ENCODE measurements at places on chromosomes 12 and 14. TPM values are rescaled to one million over a fixed set of nuclear protein-coding genes. Genes with fewer than 3 reads are reported as not detected.

GRCh38 chr12:105949391-105949790 lies 189.4 kb downstream of the NUAK1 start:
- DNase-seq = no peak

Gene AQP2
- total RNA-seq = not detected

- DNase-seq = no peak
Observed at GRCh38 chr12:78778339-78778738, 86.2 kb upstream of the SYT1 start.

Gene ARHGAP9
- total RNA-seq = 125 TPM

- DNase-seq = no peak
Observed at GRCh38 chr14:45891417-45892080, 638.5 kb upstream of the MIS18BP1 start.

DNA sequence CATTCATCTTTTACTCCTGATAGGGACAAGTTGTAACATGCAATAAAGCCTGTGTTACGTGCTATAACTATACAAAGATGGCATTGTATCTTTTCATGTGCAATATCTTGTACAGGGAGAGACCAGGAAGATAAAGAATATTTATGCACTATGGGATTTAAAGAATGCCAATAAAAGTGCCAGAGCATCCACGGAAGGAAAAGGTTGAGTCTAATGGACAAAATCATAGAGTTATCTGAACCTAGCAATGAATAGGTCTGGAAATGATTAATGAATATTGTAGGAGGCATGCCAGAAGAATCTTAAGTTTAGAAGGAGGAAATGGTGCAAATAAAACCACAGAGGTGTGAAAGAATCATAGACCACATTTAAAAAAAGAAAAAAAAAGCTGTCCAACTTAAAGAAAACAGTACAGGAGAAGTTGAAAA lies 263.9 kb downstream of the KCNC2 start:
- no peak for DNase-seq

DNA sequence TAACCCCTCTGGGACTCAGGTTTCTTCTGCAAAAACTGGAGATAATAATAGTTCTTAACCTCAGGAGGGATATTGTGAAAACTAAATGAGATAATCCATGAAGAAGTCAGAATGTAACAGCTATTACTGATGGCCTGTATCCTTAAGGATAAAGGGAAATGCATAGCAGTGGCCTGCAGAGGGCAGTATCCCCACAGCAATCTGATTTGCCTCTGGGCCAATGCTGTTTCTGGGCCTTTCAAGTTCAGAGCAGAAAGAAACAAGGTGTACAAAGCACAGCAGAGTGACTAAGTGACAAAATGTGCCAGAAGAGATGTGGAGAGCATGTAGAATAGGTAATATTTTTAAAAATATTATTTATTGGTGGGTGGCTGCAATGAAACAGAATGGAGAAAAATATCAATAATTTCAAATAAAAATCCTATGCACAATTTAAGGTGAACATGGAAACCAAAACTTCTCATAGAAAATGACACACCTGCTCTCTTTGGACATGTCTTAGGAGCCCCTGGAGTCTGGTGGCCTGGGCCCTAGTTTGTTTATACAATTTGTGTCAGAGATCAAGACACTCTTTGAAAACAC lies 90.3 kb downstream of the C12orf75 start:
- DNase-seq = peak; percentile 77

DNA sequence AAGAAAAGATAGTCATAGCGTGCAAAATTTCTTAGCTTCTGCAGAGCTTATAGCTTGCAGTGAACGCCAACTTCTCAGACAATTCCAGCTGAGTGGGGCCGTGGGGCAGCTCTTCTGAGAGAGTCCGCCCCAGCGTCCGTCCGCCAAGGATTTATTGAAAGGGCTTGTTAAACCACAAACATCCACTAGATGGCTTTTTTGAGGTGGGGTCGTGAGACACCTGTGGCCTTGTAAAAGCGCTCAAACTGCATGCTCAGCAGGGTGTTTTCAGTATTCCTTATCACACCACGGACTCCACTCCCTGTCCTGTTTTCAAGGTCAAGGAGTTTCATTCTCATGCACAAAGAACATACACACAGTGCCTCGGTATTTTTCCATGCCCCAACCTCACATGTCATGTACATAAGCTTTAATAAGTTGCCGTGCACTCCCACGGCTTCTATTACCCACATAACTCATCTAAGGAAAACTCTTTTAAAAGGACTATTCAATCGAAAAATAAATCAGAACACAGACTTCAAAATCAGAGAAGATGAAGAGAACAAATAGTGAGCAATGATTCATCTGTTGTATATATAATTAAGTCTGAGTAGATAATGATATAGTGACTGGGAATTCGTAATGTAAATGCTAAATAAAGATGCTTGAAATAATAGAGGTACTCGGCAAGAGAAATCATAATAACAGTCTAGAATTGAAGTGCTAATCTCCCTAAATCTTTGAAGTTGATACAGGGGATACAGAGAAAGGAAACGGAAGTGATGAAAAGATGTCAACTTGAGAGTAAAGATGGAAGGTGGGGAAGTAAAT lies 46.7 kb downstream of the WBP11 start:
- DNase-seq = peak; percentile 14

DNA sequence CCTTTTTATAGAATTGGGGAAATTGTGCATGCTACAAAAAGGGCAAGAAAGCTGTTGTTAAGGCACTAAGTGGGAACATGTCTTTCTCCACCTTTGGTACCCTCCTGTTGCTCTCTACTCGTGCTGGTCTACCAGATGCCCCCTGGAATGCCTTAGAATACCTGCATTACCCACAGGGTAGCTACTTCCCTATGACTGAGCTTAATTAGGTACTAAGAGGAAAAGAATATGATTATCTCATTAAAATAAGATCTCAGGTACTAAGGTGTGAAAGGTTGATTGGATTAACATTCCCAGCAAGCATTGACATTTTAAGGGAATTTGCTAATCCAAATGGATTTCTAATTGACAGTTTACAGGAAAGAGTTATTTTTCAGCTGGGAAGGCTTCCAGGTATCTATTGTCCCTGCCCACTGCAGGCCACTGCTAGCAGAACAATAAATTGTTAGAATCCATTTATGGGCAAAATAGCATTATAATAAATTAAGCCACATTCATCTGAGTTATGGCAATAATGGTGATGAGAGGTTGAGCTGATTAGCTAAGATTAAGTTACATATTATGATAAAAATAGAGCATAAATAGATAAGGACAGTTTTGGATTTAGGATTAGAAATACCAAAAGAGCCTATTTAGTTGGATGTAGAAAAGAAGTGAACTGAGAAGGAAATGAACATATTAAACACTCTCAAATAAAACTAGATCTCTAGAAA lies 67.8 kb upstream of the GRIP1 start:
- DNase-seq = no peak

- DNase-seq = no peak
Observed at GRCh38 chr12:105378911-105379310, 48.4 kb downstream of the C12orf75 start.

DNA sequence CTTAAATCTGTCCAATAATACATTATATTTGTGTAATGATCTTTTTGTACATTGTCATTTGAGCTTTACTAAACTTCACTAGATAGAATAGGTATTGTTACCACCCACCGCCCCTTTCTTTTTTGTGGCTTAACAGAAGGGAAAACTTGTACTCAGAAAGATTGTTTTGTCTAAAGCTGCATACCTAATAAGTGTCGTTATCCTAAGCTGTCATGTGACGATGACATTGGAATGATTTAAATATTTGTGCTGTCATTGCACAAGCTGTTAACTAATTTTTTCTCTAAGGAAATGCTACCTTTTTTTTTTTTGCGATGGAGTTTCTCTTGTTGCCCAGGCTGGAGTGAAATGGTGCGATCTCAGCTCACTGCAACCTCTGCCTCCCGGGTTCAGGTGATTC lies 3.6 kb downstream of the DIP2B start:
- no peak for DNase-seq

Gene MGAT4C
- total RNA-seq = not detected

Gene DDX55
- total RNA-seq = 55.4 TPM

GRCh38 chr12:10967409-10967808 lies 19.3 kb downstream of the TAS2R50 start:
- no peak for DNase-seq

Gene FGF23
- total RNA-seq = not detected

- no peak for DNase-seq
Observed at GRCh38 chr12:78210894-78211302, 380.2 kb downstream of the NAV3 start.

- DNase-seq = no peak
Observed at GRCh38 chr12:123040106-123040505, 59.6 kb downstream of the ARL6IP4 start.

Gene SCNN1A
- 3.8 TPM for total RNA-seq

Gene KRT86
- total RNA-seq = not detected

Gene CISTR
- total RNA-seq = not detected

DNA sequence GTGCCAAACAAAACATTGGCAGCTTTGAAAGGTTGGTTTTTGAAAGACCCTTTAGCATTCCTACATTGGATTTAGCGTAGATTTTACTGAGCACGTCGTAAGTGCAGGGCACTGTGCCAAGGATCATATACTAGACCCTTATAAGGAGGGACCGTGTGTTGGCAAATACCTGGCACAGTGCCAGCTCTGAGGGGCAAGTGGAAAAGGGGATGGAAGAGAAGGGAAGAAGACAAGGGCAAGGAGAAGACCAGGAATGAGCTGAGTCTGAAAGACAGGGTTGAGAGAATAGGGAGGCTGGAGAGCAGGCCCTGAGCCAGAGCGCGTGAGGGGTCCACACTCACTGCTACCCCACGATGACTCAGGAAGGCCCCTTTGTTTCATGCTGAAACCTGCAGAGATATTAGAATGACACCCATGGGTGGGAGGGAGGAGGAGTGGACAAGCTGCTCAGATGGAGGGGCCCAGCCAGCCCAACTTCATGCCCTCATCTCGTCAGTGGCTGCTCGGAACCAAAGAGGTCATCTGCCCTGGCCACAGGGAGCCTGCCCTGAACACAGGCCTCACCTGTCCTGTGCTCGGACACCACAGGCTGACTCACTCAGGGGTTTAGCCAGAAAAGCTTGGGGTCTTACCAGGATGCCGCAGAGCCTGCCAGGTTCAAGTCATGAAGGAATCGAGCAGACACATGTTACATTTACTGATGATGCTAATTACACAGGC lies 25.0 kb downstream of the RAB35 start:
- DNase-seq = no peak

DNA sequence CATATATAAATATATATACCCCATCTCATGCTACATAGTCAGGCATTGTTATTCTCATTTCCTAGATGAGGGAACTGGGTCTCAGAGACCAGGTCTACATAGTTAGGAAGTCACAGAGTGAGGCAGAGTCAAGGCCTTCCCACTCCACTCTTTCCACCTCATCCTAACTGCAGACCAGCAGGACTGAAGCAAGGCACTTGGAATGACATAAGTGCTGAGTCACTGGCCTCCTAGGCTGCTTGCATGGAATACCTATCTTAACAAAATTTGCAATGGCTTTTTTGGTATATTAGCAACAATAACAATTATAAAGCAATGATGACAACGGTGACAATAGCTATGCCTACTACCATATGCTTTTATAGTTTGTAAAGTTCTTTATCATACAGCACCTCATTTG lies 5.4 kb upstream of the ANO4 start:
- no peak for DNase-seq

Gene KCNMB4
- 1.3 TPM for total RNA-seq
